ENCODE measurements at places on chromosomes 7 and 10. TPM values are rescaled to one million over a fixed set of nuclear protein-coding genes. Genes with fewer than 3 reads are reported as not detected.

DNA sequence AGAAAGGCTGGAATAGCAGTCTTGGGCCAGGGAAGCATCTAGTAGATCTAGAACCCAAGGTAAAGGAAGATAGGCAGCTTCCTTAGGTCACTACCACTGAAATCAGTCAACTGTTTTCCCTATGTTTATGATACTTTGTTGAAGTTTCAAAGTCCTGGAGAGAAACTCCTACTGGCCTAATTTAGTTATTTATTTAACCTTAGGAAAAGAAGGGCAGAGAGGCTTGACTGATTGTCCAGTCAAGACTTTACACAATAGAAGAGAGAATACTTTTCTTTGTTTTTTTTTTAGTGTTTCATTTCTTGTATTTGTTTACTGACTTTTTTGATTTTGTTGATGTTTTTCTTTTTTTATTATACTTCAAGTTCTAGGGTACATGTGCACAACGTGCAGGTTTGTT, 138.9 kb upstream of the PHYHIPL start:
- DNase-seq, result no peak

GRCh38 chr7:55223023-55223422, 142.1 kb upstream of the LANCL2 start:
- DNase-seq, result no peak

GRCh38 chr7:95263785-95264362, 60.5 kb downstream of the PON1 start:
- DNase-seq, result no peak

DNA sequence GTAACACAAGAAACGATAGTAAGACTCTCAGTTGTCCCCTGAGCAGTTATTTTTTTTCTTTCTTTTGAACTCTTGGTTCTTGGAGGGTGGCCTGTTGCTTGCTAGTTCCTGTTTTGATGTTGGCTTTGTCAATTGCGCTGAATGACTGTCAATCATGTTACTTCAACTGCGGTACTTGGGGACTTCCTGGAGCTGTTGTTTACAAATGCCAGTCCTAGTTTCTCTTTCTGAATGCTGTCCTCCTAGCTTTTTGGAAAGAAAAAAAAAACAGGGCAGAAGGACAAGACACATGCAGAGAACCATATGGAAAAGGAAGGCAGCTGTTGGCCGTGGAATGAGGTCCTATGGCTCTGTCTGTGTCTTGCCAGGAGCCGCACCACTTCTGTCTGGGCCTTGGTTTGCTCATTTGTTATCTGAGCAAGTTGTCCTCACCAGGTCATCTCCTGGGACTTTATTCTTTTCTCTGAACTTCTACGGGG, 7.0 kb upstream of the PDCD4 start:
- DNase-seq, result no peak

DNA sequence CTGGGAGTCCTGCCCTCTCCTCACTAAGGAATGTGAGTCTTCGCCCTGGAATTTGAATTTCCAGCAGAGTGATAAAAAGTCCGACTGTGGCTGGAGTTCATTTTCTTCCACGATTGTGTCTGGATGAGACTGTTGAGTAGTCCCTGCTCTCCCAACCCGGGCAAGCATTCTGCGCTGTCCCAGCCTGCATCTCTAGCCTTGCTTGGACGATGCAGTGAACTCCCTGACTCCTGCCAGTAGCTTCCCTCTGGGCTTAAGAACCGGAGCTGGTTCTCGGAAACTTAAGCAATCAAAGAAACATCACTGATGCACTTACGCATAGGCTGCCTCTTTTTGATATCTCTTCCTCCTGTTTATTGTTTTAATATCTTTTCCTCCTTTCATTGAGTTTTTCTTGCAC, 116.0 kb upstream of the FZD8 start:
- DNase-seq, result peak; percentile 90

GRCh38 chr7:17986851-17987250, 40.8 kb downstream of the PRPS1L1 start:
- DNase-seq, result no peak

GRCh38 chr10:106481598-106482275, 682.8 kb downstream of the SORCS1 start:
- DNase-seq, result no peak

- no peak for DNase-seq
These were observed 96.0 kb upstream of the JCAD start for GRCh38 chr10:30155401-30155800.

DNA sequence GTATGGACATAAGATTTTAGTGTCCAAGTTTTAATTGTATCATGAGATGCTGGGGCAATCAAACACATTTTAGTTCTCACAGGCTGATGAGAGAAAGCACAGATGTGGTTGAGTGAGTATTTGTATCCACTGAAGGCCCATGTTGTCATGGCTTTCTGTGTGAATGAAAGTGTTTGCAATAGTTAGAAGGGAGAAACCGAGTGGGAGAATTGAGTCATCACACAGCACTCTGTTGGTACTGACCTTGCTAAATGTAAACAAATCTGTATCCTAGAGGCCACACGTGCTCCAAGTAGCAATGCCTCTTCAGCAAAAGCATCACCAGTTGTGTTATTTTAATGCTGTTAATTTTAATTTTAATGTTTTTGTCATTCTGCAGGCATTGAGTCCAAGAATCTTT, 121.2 kb downstream of the EMX2 start:
- DNase-seq, result peak; percentile 73

DNA sequence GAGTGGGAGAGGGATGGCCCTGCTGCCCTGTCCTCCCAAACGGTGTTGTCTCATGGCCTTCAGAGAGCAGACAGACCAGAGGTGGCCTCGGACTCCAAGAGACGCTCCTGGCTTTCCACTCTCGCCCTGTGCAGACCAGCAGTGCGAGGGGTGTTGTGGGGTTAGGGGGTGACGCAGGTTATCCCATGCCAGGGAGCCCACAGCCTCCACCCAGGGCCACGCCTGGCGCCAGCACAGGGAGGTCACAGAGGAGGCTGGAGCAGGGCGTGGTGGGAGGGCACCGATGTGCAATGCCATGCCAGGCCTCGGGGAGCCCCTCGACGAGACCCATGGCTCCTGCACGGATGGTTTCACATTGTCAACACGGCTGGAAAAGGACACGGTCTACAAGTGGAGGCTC, 52.1 kb downstream of the INPP5A start:
- DNase-seq, result no peak

The NEUROD6 gene
- 0.09 TPM for polyA plus RNA-seq

The SMURF1 gene
- 8.8 TPM for polyA plus RNA-seq

The ASB4 gene
- 32.5 TPM for polyA plus RNA-seq

The MSMB gene
- not detected for polyA plus RNA-seq

The ENTPD1 gene
- 12.3 TPM for polyA plus RNA-seq
